Activated CD4-positive, alpha-beta T cell treated with anti-CD3 and anti-CD28 coated beads for 4 hours (primary cell): ENCODE measurements at places on chromosomes 3 and 15.

DNA sequence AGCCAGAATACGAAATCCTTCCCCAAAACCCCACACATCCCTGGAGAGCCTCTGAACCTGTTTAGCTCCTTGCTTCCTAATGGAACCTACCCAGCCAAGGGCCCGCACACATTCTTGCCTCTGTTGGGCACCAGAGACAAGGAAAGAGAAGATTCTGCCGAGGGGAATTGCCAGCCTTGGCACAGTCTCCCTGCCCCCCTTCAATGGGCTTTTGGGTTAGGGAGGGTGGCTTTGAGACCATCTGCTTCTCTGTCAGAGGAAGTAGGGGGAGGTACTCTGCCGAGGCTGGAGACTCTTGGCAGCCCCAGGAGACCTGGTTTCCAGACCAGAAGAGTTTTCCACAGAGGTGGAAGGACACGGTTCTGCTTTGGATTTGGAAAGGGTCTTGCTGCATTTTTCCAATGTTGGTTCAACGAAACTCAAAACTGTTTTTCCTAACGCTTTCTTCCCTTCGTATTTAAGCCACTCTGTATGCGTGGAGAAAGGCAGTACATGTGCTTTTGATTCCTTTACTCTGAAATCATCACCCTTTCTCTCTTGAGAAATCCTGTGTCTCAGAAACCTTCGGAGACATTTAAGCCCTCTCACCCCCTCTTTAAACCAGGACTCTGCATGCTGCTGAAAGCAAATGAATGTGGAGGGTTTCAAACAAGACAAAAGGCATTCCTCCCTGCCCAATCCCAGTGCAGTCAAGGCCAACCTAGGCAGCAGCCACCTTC, 78.8 kb upstream of the PRR23C start:
- DNase-seq = no peak

DNA sequence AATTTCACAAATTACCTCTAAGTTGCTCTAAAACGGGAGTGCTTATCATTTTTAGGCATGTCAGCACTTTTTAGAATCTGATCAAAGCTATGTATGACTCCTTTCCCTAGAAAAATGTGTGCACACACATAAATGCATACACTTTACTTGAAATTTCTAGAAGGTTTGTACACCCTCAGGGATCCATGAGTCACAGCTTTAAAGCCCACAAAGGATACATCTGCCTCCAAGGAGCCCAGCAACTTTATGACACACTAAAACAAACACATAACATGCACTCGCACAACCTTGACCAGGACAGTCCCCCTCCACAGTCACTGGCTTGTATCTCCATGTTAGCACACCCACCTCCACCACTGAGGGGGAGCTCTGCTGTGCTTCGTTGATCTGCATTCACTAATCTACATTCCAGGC, 722.0 kb upstream of the CFAP20DC start:
- no peak for DNase-seq

GRCh38 chr15:80418892-80419537, 14.8 kb downstream of the ARNT2 start:
- no peak for DNase-seq

DNA sequence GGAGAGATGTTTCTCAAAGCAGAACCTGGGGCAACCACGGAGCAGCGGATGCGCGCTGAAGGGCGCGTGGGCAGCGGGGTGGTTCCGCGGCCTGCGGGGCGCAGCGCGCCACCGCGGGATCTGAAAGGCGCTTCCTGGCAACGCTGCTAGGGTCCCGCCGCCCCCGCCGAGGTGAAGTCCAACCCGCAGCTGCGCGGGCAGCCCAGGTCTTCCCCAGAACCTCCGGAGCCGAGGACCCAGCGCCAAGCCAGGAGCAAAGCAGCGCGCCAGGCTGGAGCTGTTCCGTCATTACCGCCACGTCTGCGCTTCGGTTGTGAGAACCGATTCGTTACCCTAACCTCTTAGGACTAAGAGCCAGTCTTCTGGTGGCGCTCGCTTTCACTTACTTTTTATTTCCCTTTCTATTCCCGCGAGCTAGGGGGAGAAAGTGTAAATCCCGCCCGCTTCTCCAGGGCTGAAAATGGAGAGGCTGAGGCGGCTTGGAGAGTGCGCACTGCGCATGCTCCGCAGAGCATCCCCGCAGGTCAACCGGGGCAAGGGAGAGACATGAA, 3.2 kb upstream of the GABRG3 start:
- DNase-seq = no peak

GRCh38 chr3:139463466-139463865, 12.8 kb downstream of the RBP2 start:
- no peak for DNase-seq

GRCh38 chr15:51303462-51303980, 34.9 kb downstream of the CYP19A1 start:
- DNase-seq = no peak

DNA sequence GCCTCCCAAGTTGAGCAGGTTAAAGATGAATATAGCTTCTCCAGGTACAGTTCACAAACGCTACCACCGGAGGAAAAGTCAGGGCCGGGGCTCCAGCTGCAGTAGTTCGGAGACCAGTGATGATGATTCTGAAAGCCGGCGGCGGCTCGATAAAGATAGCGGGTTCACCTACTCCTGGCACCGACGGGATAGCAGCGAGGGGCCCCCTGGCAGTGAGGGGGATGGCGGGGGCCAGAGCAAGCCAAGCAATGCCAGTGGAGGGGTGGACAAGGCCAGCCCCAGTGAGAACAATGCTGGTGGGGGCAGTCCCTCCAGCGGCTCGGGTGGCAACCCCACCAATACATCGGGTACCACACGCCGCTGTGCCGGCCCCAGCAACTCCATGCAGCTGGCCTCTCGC, 61.4 kb downstream of the SNRK start:
- DNase-seq = no peak

GRCh38 chr15:25933456-25934158, 70.5 kb upstream of the ATP10A start:
- DNase-seq = peak; percentile 63
